ENCODE measurements at places on chromosomes 12 and 14.

- DNase-seq = no peak
These were observed 50.7 kb downstream of the BICDL1 start for GRCh38 chr12:120039711-120040110.

GRCh38 chr12:50186681-50187080 lies 19.5 kb upstream of the CERS5 start:
- no peak for DNase-seq

DNA sequence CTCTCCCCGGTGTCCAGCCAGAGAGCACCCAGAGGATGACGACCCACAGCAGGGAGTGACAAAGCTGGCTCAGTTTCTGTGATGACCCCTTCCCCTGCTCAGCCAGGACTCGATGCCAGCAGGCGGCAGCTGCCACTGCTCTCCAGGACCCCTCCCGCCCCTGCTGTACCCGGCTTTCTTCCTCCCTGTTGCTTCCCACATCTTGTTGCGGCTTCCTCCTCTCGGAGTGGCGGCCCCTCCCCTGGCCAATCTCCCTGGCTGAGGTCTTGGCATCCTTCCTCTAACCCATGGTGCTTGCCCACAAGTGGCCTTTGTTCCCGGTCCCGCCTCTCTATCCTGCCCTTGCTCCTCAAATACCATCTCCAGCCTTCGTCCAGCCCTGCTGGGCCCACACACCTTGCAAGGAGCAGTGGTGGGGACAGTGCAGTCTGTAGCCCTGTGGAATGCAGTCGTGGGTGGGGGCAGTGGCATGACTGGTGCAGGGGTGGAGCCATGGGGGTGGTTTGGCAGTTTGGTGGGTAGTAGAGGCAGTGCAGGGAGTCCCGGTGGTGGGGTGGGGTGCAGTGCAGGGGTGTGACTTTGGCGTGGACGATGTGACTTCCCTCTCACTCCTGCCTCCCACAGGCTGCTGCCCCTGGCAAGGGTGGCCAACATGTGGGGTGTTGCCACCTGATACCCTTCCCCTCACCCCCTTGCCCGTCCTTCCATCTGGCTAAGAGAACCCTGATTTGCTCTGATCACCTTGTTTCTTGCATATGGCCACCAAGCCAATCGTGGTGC lies 16.3 kb upstream of the BEGAIN start:
- no peak for DNase-seq

GRCh38 chr12:99435095-99435791 lies 212.3 kb upstream of the GARIN6 start:
- no peak for DNase-seq

DNA sequence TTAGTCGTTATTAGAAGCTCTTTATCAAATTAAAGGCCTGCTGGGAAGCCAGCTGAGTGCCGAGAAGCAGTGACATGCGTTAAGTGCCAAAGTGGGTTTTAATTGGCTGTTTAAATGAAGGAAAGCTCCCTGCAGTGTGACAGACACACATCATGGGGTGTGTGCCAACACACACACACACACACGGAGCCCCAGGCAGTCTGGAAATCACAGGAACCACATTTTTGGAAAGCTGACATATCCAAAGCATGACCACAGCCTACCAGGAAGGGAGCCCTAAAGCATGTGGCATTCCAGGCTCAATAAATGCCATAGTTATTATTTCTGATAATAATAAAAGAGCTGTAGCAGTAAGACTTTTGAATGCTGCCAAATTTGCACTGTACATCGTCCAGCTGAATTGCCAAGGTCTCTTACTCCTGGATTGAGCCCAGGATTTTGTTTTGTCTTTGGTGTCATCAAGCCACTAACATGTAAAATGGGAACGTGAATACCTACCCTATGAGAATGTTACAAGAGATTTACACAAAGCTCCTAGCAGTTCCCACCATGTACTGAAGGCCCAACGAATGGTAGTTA lies 135.1 kb downstream of the TMEM30B start:
- DNase-seq = no peak

DNA sequence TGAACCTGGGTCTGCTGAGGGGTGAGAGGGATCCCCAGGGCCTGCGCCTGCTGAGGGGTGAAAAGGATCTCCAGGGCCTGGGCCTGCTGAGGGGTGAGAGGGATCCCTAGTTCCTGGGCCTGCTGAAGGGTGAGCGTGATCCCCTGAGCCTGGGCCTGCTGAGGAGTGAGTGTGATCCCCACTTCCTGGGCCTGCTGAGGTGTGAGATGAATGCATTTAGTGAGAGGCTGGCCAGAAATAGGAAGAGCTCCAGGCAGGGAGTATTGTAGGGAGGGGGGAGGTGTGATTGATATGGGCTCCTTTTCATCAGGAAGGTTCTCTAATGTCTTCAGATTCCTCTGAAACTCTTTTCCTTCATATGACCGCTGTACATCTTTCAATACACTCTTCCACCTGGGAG lies 43.0 kb downstream of the FAM186A start:
- no peak for DNase-seq
